Stimulated activated CD8-positive, alpha-beta memory T cell treated with anti-CD3 and anti-CD28 coated beads, Interleukin-15, amount 100 ng/mL, for 48 hours (primary cell): ENCODE measurements at places on chromosomes 7 and 10.

- no peak for DNase-seq
These were observed 39.3 kb downstream of the FAM13C start for GRCh38 chr10:59323036-59323459.

DNA sequence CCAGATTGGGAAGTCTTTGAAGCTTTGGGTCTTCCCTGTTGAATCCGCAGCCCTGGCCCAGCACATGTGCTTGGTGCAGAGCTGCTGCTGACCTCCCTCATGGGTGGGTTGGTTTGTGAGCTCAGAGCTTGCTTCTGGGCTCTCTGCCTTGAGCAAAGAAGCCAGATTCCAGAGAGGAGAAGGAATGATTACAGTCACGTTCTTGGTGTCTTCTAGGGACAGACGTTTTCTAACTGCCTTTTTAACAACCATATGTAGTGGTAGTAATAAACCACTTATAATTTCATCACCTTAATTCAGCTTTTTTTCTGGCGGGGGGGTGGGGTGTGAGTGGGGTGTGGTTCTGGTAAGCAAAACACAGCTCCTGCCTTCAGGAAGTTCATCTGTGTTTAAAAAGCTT, 39.5 kb downstream of the LRMDA start:
- no peak for DNase-seq

DNA sequence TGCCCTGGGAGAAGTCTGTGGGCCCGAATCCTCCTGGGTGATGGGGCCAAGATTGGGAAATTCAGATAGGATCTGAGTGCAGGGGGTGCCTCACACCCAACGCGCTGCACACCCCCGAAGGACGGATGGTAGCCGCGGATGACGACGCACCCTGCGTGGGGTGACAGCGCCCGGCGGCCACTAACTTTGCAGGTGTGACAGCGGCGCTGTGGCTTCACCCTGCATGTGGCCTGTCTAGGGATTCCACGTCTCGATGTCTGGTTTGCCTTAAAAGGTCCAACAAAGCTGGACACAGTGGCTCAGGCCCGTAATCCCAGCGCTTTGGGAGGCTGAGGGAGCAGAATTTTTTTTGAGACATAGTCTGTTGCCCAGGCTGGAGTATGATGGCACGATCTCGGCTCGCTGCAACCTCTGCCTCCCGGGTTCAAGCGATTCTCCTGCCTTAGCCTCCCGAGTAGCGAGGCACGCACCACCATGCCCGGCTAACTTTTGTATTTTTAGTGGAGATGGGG, 18.6 kb downstream of the ADAP1 start:
- no peak for DNase-seq

DNA sequence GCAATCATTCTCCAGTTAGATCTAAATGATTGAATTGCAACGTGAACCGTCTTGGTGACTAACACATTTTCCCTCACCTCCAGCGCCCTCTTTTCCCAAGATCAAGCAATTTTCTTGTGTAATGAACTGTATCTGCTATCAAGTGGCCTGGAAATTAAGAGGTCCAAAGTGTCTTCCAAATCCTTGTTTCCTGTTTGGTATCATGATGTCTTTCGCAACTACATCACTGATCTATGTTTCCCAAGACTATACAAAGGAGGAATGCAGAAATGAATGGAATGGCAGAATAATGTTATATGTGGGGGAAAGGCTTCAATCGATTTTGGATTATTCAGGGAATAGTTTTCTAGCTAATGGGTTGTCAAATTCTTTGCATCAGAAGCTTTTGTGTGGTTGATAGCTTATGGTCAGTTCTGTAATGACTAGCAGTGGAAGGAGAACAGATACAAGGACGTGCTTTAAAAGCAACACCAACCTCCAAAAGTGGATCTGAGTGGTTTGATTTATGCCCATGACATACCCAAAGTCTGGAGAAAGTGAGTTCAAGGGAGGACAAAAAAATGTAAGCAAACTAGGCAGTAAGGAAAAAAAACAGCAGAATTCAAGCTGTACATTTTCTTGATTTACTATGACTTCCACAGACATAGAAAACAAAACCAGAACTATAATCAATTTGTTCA, 14.6 kb upstream of the ZEB1 start:
- no peak for DNase-seq

DNA sequence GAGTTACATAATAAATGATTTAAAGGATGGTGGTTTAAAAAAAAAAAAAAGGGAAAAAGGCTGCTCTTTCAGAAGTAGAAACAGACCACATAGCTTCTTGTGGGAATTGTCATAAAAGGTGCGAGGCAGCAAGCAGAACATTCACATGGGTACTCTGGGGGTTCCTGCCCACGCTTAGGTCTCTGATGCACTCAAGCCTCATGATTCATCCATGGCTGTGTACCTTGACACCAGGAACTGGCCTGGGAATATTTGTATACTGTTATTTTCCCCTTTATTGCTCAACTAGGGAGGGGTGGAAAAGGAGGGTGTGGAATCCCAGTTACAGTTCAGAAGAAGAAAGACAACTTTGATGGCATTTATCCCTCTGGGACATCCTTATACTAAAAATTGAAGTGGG, 4.0 kb downstream of the PON2 start:
- no peak for DNase-seq

DNA sequence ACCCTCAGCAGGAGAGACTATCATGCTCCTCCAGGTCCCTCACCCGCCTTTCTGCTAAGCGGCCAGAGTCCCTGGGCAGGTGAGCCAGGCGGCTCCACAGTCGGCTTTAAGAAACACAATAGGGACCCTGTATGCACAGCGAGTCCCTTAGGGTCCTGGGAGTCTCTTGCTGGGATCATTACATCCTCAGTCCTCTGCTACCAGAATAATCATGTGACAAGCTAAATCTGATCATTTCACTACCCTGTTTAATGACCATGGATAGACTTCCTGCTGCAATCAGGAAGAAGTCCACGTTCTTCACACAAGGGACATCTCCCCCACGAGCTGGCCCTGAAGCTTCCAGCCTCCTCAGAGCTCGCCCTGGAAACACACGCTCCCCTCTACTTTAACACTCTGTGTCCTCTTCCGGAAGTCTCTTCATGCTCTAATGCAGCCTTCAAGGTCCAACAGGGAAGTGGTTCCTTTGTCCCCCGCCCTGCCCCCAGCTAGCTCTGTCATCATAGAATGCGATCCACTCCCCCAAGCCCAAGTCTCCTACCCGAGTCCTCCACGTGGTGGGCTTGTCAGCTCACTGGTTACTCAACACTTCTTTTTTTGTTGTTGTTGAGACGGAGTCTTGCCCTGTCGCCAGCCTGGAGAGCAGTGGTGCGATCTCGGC, 101.5 kb downstream of the RNF216 start:
- no peak for DNase-seq

- DNase-seq: no peak
These were observed 94.8 kb downstream of the AUTS2 start for GRCh38 chr7:69693042-69693441.

DNA sequence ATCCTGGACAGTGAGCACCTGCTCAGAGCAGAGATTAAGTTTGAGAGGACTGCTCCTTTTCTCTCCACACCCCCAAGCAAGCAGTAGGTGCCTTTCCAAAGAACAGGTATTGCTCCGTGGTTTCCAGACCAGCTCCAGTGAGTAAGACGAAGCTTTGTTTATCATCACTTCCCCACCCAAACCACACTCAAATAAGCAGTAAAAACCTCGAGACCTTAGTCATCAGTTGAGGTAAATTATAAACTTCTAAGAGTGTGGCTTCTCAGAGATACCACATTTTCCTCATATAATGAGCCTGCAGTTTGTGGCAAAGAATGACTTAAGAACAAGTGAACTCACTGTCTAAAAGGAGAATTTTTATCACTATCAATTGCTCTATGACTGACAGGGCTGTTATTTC, 50.0 kb upstream of the GRB10 start:
- peak; percentile 13 for DNase-seq

DNA sequence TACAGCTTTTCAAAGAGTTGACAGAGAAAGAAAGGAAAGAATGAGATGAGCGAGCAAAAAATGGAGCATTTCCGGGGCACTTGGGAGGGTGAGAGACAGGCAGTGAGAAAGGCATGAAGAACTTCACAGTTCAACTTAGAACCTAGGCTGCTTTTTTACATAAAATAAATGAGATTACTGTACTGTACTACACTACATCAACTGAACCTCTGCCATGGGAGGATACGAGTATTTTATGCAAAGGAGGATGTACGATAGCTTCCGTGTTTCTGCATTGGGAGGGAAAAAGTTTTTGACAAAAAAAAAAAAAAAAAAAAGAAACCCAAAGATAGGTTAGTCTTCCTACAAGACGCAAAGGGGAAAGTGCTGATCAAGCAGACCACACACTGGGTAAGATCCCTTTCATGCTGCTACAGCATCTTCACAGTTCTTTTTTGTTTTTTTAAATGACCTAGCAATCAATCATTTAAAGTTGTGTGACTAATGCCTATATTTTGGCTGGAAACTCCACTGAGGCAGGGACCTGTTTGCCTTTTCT, 88.0 kb downstream of the RAPGEF5 start:
- no peak for DNase-seq

- no peak for DNase-seq
These were observed 19.8 kb upstream of the TRIL start for GRCh38 chr7:28977881-28978280.

GRCh38 chr10:77879710-77880109, 46.8 kb downstream of the DLG5 start:
- DNase-seq: no peak

DNA sequence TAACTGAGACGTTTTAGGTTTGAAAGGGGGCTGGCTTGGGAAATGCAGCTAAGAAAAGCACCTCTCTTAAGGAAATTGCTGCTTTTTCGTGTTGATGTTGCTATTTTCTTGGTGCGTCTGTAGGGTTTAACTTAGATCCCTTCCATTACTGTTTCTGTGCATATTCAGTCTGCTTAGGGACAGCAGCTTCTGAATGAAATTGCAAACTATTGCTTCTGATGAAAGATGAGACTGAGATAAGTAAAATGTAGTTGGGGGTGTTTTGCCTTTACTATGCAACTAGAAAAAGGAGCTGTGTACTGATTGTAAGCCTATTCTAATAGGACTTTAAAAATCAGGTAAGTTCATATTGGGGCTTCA, 772 bp downstream of the HDAC9 start:
- no peak for DNase-seq

- DNase-seq: no peak
These were observed 10.3 kb downstream of the CUL1 start for GRCh38 chr7:148709014-148709413.

GRCh38 chr10:26665080-26666048, 32.1 kb upstream of the PDSS1 start:
- no peak for DNase-seq

- DNase-seq: no peak
These were observed 22.0 kb downstream of the KLF6 start for GRCh38 chr10:3763035-3763456.

- no peak for DNase-seq
These were observed 7.2 kb downstream of the GNB2 start for GRCh38 chr7:100680576-100681271.

- DNase-seq: no peak
These were observed 608.3 kb upstream of the FOXK1 start for GRCh38 chr7:4073750-4074149.

DNA sequence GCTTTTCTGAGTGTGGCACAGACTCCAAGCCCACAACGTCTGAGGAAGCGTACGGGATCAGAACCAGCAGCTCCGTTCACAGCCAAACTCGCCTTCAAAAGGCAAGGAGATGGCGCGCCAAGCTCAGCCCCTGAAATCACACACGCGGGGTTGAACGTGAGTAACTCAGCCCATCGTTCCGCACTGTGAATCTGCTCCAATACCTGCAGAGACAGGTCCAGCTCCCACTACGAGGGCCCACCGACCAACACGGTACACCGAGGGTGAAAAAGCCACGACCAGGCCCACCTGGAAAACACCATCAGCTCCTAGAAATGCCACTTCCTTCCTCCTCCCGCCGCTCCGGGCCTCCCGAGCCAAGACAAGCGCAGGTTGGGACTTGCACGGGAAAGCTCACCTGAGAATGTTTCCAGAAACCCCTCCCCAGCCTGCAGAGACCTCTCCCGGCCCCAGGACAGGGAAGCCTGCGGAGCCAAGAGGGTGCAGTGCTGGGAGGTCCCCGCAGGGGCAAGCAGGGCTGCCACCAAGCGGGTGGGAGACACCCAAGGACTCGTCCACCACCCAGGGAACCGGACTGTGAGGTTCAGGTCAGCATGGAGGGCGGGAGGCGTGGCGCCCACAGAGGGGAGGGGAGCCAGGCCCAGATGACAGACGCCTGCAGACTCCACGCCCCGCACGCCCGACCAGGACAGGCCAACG, 93.9 kb upstream of the PDGFA start:
- DNase-seq: no peak

GRCh38 chr7:149220534-149220933, 18.9 kb upstream of the ZNF212 start:
- DNase-seq: no peak

DNA sequence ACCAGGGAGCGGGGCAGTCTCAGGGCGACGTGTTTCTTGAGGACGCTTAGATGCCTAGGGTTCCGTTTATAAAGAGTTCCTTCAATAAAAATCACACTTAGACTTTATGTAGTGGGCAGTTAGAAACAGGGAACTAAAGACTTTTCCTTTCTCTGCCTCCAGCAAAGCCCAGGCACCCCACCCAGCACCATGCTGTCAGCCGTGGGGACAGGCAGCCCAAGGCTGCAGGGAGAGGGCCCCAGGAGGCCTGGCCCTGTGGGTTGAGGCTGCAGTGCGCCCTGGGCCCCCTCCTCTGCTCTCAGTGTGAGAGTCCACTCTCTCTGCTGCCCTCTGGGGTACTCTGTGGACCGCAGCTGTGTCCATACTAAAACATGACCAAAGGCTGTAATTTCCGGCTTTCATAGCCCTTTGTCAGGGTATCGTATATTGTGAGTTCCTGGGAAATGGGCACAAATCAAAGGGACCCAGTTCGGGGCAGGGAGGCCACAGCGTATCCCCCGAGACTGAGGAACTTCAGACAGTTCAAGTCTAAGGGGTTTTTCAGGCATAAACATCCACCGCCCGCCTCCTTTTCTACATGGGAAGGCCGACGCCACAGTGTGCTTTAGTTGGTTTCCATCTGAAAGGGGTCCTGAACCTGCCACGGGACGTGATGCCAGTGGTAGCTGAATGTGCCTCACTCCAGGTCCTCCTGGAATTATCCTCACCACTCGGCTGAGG, 59.7 kb downstream of the DNAJB6 start:
- DNase-seq: no peak

DNA sequence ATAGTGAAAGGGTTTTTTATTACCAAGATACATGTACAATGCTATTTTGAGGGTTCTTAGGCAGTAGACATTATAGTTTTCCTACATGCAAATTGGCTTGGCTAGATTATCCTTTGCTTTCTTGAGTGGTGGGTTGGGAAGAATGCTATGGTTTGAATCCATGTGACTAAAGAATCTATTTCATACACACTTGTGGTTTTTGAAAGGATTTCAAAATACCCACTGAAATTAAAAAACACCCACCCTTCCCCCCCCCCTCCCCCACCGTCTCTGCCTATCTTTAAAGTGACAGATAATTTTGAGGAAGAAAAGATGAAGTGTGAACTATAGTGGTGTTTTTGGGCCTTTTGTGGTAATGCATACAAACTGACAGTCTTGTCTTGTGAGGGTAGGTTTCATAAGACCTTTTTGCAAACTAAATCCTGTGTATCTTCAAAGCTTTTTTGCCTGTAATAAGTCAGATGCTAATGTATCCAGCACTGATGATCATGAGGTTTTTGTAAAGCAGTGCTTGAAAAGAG, 90.9 kb downstream of the TPST1 start:
- DNase-seq: no peak
